ENCODE measurements at places on chromosomes 4 and X. TPM values are rescaled to one million over a fixed set of nuclear protein-coding genes. Genes with fewer than 3 reads are reported as not detected.

Gene RNF175
- total RNA-seq: 0.12 TPM

Gene SPOCK3
- total RNA-seq: 0.74 TPM

Gene CCNB3
- total RNA-seq: 0.71 TPM

DNA sequence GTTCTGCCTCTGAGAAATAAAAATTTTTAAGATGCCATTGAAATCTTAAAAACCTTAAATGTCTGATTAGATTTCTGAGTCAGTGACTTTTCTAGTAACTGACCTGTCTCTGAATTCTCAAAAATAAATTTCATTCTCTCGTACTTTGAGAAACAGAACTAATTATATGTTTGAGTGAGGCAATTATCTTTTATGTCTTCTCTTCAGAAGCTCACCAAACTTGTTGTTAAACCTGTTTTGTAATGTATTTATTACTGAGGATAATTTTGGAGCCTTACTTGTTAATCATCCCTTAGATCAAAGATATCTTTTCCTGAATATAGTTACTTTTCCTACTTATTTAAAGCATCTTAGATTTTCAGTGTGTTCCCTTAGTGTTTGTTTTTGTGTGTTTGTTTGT lies 64.5 kb upstream of the MMAA start:
- no peak for DNase-seq

Gene ELOVL6
- total RNA-seq: 3.6 TPM

Gene PWWP3B
- 0.44 TPM for total RNA-seq

DNA sequence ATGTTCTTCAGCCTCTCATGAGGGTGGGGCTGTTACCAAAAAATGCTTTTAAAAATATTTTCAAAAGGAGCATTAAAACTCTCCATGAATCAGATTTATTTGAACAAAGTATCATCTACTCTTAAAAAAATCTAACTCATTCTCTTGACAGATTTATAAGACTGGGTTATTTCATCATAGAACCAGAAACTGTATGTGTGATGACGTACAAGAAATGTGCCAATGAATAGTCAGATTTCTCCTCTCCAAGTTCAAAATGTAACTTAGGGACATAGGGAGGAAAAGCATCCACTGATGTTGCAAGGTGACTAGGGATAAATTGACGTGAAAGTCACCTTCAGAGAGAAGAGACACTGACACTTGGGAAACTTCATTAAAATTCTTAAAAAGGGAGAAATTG lies 89.1 kb upstream of the CLNK start:
- no peak for DNase-seq

GRCh38 chrX:154728431-154729190 lies 22.3 kb downstream of the GAB3 start:
- no peak for DNase-seq

Gene MAGED4B
- total RNA-seq: 6.4 TPM

DNA sequence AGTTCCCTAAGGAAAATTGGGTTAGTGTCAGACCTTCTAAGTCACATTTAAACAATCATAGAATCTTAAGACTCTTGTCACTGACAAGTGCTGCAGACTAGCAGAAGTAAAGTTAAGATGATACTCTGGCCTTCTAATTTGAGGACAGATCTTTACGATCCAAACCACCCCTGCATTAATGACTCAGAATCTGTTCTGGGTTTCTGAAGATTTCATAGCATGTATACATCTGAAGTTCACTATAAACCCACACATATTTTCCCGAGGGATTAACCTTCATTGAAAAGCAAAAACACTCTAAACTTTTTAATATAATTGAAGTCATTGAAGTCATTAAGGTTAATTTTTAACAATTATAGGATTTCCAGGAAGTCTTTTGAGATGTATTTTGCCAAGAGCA lies 674.3 kb downstream of the IQCM start:
- DNase-seq: no peak

Gene ASMT
- total RNA-seq: not detected
